HepG2 (cell line): ENCODE measurements at places on chromosomes 7 and 10.

DNA sequence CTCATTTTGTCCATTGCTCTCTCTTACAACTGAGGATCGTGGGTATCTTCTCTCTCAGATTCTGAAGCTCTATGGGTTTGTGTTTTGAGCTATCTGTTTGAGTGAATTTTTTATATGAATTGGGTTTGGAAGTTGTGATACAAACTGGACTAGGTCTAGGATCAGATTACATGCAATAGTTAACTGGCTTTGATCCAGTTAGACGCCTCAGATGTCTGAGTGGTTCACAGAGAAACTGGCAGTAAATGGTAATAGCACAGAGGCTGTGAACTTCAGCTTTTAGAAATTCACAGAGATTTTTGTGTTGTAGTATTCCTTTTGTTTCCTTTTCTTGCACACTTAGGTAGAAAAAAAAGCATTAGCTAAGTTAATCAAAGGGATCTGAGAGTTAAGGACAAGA lies 12.7 kb upstream of the DNMBP start:
- no peaks in the 10 kb centered on the region for H3K36me3 ChIP-seq
- H3K27ac ChIP-seq: no peak overlapping the region
- H3K4me1 ChIP-seq: peaks cover 53% of the 10 kb centered on the region
- no peak overlapping the region for H3K4me3 ChIP-seq
- no peaks in the 10 kb centered on the region for H3K27me3 ChIP-seq
- DNase-seq: no peak

DNA sequence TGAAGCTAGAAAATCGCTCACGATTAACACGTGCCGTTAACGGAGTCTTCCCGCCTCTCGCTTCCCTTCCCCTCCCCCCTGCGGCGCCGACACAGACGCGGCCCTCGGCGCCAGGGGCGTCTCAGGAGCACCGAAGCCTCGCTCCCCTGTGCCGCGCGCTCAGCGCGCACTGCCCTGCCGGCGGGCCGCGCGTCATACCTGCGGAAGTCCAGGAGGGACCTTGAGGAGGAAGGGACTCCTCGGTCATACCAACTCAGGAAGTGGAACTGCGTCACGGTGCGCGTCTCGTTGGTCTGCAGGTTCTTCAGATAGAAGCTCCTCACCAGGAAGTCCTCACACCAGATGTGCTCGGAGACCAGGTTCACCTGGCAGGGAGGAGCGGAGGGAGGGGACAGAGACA lies 239.6 kb downstream of the DNAJB6 start:
- no peak overlapping the region for H3K4me3 ChIP-seq
- 0 out of 2 replicates have a peak, but pooled peaks cover 7% of the 10 kb centered on the region for H3K4me1 ChIP-seq
- DNase-seq: no peak
- peaks cover 29% of the 10 kb centered on the region for H3K27me3 ChIP-seq

DNA sequence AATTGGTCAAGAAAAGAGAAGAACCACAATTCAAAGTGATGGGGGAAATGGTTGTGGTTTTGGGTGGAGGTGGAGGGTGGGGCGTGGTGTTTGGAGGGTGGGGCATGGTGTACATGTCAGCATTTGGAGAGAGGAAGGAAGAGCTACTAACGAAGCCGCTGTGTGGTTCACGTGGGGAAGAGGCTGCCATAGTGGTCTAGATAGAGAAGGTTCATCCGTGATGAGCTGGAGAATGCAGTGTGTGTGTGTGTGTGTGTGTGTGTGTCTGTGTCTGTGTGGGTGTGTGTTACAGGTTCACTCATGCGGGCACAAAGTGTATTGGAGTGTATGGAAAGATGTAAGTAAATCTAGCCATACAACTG lies 6.1 kb upstream of the VCL start:
- no peaks in the 10 kb centered on the region for H3K27me3 ChIP-seq
- H3K4me1 ChIP-seq: peaks cover 22% of the 10 kb centered on the region
- H3K4me3 ChIP-seq: no peak overlapping the region
- no peak for DNase-seq

- H3K27ac ChIP-seq: no peak overlapping the region
- no peak overlapping the region for H3K4me3 ChIP-seq
- no peak for DNase-seq
- no peaks in the 10 kb centered on the region for H3K4me1 ChIP-seq
- 0 out of 3 replicates have a peak, but pooled peaks cover 7% of the 10 kb centered on the region for H3K36me3 ChIP-seq
- no peaks in the 10 kb centered on the region for H3K27me3 ChIP-seq
Measured at GRCh38 chr10:80171248-80171660, 34.1 kb downstream of the ANXA11 start.

DNA sequence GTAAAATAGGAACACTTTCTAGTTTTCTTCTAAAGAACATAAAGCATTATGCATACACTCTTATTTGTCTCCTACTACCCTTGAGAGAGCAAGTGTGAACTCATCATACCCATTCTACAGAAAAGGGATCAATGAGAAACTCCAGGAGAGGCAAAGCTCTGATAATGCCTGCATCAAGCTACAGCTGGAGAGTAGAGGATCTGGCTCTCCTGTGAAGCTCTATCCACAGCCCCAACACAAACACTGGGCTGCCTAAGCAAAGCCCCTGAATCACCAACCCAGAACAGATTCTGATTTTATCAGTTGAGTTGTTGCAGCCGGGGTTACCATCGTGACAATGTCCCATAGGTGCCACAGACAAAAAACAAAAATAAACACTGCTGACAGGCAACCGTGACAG lies 74.9 kb downstream of the NUDCD3 start:
- no peaks in the 10 kb centered on the region for H3K27me3 ChIP-seq
- peaks cover 13% of the 10 kb centered on the region for H3K36me3 ChIP-seq
- H3K4me3 ChIP-seq: no peak overlapping the region
- no peak for DNase-seq
- H3K27ac ChIP-seq: no peak overlapping the region

- no peaks in the 10 kb centered on the region for H3K4me1 ChIP-seq
- no peak for DNase-seq
- H3K36me3 ChIP-seq: no peaks in the 10 kb centered on the region
- no peak overlapping the region for H3K27ac ChIP-seq
- H3K4me3 ChIP-seq: no peak overlapping the region
Measured at GRCh38 chr7:126959649-126960048, 293.1 kb downstream of the GRM8 start.

DNA sequence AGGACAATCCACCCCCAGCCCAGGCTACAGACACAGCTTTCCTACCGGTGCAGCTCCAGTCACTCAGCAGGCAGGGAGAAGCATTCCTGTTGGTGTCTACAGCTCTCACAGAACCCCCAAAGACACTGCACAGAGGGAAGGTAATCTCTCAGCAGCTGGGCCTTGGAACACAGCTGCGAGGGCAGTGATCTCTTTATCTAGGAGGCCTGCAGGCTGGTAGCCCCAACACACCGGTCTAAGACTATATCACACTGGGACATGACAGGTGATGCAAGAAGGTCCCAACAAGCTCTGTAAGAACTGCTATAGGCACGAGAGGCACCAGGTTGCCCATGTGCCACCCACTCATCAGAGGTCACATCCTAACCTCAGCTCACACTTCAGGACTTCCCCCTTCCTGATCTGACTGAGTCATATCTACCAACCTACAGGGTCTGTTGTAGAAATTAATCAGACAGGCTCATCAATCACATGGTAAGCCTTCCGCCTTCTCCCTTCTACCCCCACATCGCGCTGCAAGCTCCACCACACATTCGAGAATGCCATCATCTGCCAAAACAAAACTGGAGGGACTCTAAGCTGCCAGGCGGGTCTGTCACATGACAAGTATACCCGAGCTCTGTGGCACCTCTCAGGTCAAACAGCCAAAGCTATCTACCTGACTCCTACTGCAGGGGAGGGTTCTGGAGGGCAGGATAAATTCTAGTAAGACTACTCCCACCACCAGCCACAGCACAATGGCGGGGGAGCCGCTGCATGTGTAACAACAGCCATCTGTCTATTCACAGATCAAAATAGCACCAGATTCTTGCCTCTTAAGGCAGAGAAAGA lies 26.1 kb downstream of the FAM53B start:
- DNase-seq: no peak
- H3K4me1 ChIP-seq: peaks cover 66% of the 10 kb centered on the region
- H3K4me3 ChIP-seq: no peak overlapping the region
- no peaks in the 10 kb centered on the region for H3K27me3 ChIP-seq

- no peak overlapping the region for H3K27ac ChIP-seq
- no peak for DNase-seq
- H3K36me3 ChIP-seq: no peaks in the 10 kb centered on the region
- H3K4me3 ChIP-seq: no peak overlapping the region
- no peaks in the 10 kb centered on the region for H3K27me3 ChIP-seq
Measured at GRCh38 chr7:112076324-112076723, 129.9 kb downstream of the DOCK4 start.

GRCh38 chr7:113550966-113551365 lies 367.8 kb downstream of the PPP1R3A start:
- no peaks in the 10 kb centered on the region for H3K36me3 ChIP-seq
- no peaks in the 10 kb centered on the region for H3K27me3 ChIP-seq
- H3K27ac ChIP-seq: no peak overlapping the region
- H3K4me3 ChIP-seq: no peak overlapping the region
- no peak for DNase-seq

GRCh38 chr10:109405338-109405737 lies 518.0 kb downstream of the XPNPEP1 start:
- H3K27me3 ChIP-seq: no peaks in the 10 kb centered on the region
- H3K4me3 ChIP-seq: no peak overlapping the region
- no peak overlapping the region for H3K27ac ChIP-seq

- no peaks in the 10 kb centered on the region for H3K36me3 ChIP-seq
- H3K4me1 ChIP-seq: no peaks in the 10 kb centered on the region
- H3K27me3 ChIP-seq: no peaks in the 10 kb centered on the region
- no peak for DNase-seq
- H3K4me3 ChIP-seq: no peak overlapping the region
- H3K27ac ChIP-seq: no peak overlapping the region
Measured at GRCh38 chr7:19928247-19928646, 154.8 kb upstream of the TMEM196 start.
